Daoy (cell line): ENCODE measurements at places on chromosomes 7 and 10. TPM values are rescaled to one million over a fixed set of nuclear protein-coding genes. Genes with fewer than 3 reads are reported as not detected.

Gene LGI1
- not detected in 2 replicates for total RNA-seq

Gene HOXA1
- total RNA-seq: 5.5 and 6.4 TPM in 2 replicates

Gene KEL
- 0.36 TPM in 1 of 2 replicates, not detected in the other for total RNA-seq

Gene NEUROD6
- total RNA-seq: not detected in 2 replicates

Gene MYO1G
- 0.06 and 0.34 TPM in 2 replicates for total RNA-seq
